ENCODE measurements at places on chromosomes 4 and X.

GRCh38 chr4:132504438-132504837 lies 644.7 kb upstream of the PCDH10 start:
- DNase-seq = no peak

DNA sequence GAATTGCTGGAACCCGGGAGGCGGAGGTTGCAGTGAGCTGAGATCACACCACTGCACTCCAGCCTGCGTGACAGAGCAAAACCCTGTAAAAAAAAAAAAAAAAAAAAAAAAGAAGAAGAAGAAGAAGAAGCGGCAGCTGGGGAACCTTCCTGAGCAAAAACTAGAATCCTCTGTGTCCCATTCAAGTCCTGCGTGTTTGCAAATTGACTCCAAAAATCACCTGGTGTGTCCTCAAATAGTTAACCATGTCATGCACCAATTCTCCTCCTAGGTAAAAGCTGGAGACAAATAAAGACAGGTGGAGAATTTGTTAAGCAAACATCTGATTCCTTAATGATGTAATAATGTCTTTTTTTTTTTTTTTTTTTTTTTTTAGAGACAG lies 31.9 kb upstream of the ASMTL start:
- DNase-seq = no peak

DNA sequence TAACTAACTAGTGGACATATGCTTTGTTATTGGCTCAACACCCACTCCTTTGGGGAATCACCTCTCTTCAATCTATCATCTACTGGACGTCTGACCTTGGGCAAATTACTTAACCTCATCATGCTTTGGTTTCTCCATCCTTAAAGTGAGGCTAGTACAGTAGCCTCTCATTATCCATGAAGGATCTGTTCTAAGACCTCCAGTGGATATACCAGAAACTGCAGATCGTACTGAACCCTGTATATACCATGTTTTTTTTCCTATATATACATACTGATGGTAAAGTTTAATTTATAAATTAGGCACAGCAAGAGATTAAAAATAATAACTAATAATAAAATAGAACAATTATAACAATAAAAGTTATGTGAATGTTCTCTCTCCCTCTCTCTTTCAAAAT lies 56.2 kb downstream of the HMGB3 start:
- no peak for DNase-seq

GRCh38 chr4:122612540-122612939 lies 8.3 kb downstream of the IL21 start:
- no peak for DNase-seq

DNA sequence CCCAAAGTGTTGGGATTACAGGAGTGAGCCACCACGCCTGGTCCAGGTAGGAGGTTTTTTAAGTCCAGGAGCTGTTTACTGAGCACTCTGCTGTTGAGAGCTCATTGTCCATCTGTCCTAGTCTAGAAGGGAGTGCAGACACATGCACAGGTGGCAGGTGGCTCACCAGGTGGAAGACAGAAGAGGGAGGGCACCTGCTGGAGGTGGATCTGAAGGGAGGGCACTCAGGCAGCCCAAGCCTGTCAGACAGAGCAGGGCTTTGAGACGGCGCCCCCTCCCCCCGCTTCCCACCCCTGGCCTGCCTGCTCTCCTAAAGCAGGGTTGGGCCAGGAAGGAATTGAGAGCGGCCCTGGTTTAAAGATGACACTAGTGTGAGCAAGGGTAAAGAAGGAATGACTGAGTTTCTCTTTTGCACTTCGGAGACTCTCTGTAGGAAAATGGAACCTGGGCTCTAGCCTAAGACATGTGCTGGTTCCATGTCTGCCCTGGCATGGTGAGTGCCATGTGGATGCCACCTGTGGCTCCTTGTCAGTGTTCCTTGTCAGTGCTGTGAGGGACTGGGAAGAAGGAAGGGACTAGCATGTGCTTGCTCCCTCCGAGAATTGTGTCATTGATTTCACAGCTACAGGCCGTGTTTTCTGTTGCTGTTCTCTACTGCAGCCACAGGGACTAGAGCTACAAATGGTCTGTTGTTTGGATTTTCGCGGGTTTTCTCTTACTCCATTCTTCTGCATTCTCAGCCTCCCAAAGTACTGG lies 108.6 kb downstream of the TNIP2 start:
- DNase-seq = no peak
